ENCODE measurements at places on chromosomes 3 and 15.

GRCh38 chr3:118960876-118961450 lies 73.7 kb downstream of the IGSF11 start:
- no peak for DNase-seq

- no peak for DNase-seq
Measured at GRCh38 chr3:13075318-13075717, 2.1 kb upstream of the IQSEC1 start.

GRCh38 chr3:136844724-136845123 lies 17.3 kb upstream of the NCK1 start:
- no peak for DNase-seq

DNA sequence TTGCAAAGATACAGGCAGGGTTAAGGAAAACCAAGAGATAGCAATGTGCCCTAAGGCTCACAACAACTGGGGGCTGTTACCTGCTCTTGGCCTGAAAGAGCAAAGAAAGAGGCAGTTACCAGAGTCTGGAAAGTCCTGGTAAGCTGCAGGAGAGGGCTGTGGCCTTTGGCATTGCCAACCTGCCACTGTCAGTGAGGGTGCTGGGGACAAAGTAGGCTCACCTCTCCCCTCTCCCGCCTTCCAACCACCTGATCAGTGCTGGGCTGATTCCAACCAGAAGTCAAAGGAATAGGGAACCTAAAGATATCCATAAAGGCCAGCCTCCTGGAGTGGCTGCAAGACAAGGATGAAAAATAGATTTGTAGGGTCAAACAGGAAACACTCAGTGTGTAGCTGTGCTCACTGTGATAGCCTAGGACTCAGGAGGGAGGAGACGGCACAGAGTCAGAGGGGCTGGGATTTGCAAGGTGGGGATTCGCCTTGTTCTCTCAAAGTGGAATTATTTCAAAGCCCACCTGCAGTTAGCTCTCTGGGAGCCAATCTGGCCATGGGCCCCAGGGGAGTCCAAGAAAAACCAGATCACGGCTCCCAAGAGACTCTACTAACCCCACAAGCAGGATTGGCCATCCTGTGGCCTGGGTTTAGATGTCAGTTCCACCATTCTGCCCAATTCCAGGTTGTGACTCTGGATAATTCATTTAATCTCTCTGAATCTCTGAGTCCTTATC lies 204.0 kb upstream of the BCL6 start:
- no peak for DNase-seq

DNA sequence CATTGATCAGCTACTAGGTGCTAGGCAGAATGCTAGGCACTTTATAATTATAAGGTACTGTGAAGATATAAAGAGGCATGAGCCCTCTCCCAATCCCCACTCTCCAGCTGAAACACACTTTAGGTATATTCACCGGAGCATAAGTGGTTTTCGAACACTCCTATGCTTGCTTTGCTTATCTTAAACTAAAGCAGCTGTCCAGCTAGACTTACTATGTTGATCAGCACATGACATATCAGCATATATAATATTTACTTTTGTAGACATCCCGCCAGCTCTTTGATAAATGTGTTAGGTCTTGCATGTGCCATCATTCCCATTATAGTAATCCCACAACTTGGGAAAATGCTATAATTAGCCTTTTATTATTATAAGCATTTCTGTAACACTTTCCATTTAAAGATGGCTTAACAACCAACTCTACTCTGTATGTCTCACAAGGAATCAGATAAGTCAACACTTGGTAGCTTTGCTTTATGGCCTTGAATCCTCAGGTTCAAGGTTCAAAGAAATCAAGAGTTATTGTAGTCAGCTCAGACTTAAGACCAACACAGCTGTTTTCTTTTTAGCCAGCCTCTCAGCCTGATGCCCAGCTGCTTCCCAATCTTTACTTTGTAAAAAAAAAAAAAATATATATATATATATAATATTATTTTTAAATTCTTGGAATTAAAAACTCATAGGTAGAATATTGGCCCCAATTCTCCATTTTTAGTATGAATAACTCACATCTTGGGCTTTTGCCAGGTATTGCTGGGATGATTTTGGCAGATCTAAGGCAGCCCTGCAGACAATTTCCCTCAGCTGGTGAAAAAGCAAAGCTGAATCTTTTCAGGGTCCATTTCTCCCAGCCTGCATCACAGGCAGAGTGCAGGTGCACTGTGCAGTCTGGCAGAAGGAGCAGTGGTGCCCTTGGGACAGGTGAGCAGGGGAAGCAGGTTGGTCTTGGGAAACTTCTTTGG lies 104.2 kb downstream of the THRB start:
- DNase-seq: no peak

DNA sequence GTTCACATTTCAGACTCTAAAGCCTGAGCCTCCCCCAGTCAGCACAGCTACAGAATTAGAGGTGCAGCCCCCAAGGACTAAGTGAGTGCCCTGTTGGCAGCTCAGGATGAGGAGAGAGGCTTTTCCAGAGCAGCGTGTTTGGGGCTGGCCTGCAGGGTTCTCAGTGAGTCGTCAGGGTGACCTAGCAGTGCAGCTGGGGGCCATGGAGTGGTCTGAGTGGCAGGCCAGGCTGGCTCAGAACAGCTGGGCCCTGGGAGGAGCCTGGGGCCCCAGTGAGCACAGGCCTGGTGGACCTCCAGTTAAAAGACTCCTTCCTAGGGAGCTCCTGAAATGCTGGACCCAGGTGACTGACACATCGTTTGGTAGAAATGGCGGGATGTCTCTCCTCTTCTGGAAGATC lies 108.3 kb downstream of the SLC49A4 start:
- no peak for DNase-seq
